ENCODE measurements at places on chromosomes 2 and 18. TPM values are rescaled to one million over a fixed set of nuclear protein-coding genes. Genes with fewer than 3 reads are reported as not detected.

The SEPTIN10 gene
- total RNA-seq: 0.49 TPM

The AGXT gene
- total RNA-seq: not detected

The DPP4 gene
- total RNA-seq: 25.9 TPM

The PER2 gene
- total RNA-seq: 17.4 TPM

The UGT1A10 gene
- not detected for total RNA-seq

All from activated CD8-positive, alpha-beta T cell treated with anti-CD3 and anti-CD28 coated beads for 36 hours (primary cell).